Stimulated activated CD4-positive, alpha-beta T cell treated with anti-CD3 and anti-CD28 coated beads, Interleukin-15, amount 100 ng/mL, for 1 hour (primary cell): ENCODE measurements at places on chromosomes 11 and 22.
A peak's percentile ranks its signal among the peaks of the same experiment; 100 is the strongest.

DNA sequence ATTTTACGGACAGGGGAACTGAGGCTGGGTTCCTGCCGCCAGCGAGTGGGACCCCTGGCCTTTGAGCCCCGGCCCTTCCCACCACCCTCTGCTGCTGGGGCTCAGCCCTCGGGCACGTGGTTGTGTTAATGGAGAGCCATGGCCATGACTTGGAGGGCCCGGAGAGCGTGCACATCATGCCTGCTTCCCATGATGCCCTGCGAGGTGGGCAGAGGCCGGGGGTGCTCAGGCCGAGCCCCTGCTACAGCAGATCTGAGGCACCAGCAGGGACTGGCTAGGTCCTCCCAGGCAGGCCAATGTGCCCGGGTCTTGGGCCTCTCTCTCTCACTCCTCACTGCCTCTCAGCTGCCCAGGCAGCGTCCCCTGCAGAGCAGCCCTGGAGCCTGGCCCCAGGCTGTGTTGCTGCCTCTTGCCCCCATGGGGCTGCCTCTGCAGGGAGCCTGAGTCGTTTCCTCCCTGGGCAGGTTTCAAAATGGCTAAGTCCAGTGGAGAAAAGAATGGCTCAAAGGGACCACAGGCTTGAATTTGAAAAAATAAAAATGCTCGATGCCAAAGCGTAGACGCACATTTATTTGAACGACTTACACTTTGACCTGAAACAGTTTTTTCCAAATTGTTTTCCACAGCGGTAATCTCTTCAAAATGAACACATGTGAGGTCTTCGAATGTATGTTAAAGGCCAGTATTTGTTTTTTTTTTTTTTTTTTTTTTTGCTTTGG lies 72.6 kb upstream of the CLDN5 start:
- no peak for DNase-seq

- DNase-seq: no peak
Measured at GRCh38 chr11:102121329-102121728, 11.1 kb downstream of the YAP1 start.

DNA sequence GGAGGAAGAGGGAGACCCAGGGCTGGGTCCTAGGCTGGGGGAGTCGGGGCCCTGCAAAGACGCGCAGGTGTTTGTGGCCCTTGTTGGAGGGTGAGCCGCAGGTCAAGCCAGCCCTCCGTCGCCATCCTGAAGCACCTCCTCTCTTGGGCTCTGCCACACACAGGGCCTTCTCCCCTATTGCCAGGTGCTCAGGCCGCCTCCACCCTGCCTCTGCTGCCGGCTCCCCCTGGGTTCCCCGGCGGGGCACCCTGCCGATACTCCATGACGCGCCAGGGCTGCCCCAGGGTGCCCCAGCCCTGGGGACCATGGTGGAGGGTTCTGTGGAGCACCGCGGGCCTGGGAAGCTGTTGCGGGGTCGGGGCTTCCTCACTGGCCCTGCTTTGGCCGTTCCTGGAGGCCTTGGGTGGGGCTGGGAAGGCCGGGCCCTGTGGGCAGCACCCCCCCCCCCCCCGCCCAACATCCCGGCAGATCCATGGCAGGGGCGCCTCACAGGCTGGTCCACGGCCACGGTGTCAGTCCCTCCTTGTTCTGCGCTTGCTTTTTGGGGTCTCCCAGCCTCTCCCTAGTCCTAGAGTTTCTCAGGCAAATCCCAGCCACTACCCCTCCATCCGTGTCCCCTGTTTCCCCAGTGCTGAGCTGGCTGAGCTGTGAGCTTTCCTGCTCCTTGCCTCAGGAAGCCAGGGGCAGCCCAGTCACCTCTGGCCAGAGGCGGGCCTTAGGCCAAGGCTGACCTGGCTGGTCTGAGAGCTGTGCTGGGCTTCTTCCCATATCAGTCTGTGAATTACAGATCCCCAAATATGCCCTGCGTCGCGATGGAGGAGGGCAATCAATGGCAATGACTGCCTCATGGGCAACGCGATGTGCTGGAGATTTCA lies 2.3 kb upstream of the ADORA2A start:
- DNase-seq: no peak

- DNase-seq: no peak
Measured at GRCh38 chr11:43278193-43278956, 33.4 kb upstream of the API5 start.

GRCh38 chr11:108790501-108791299 lies 125.8 kb downstream of the DDX10 start:
- DNase-seq: no peak

GRCh38 chr11:66126808-66127555 lies 56.9 kb downstream of the PACS1 start:
- peak; percentile 18 for DNase-seq

DNA sequence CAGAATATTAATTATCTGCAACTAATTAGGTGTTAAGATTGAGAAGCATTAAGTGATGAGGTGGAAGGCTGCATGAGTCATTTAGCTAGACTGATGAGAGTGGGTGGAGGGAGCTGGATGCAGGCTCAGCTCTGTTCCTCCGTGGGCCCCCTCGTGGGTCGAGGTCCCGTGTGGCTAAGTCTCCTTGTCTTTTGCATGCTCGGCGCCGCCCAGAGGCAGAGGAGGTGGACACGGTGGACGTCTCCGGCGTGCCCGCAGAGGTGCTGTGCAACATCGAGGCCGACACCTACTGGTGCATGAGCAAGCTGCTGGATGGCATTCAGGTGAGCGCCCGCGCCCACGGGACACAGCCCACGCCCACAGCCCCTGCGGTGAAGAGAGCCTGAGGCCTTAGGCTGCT lies 211.6 kb downstream of the TBC1D22A start:
- DNase-seq: no peak

- DNase-seq: no peak
Measured at GRCh38 chr11:45182902-45183301, 36.5 kb downstream of the PRDM11 start.

- DNase-seq: no peak
Measured at GRCh38 chr22:50516068-50516467, 8.0 kb downstream of the NCAPH2 start.

GRCh38 chr11:96324912-96325311 lies 18.1 kb downstream of the MAML2 start:
- no peak for DNase-seq

DNA sequence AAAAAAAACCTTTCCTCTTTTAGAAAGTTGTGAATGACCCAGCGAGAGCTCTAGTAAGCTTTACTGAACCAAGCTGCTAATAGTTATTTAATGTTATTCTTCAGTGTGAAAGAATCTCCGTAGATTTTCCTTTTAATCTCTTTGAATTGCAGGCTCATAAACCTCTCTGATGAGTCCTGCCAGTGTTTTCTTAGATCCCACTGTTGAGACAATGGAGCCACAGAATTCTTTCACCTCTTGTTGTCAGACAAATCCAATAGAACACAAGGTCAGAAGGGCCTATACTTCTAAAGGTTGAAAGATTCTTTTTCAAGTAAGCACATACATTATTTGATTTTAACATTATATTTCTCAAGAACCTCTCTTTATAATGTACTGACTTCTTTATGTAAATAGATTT lies 52.2 kb downstream of the DNAJC24 start:
- no peak for DNase-seq

- DNase-seq: no peak
Measured at GRCh38 chr22:36938028-36938425, 24.6 kb downstream of the CSF2RB start.

DNA sequence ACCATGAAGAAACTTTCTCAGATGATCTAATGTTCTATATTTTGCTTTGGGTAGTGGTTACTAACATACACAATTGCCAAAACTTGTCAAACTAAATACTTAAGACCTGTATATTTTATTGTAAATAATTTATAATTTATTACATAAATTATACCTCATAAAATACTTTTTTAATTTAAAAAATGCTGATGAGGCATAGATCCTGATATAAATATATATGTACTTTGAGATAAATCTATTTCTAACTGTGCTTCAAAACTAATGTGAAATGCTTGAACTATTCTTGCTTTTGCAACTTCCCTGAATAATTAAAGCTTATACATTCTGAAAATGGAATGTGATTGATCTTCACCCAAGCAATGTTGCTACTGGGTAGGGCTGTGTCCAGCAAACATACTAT lies 568.8 kb downstream of the INSC start:
- DNase-seq: no peak

DNA sequence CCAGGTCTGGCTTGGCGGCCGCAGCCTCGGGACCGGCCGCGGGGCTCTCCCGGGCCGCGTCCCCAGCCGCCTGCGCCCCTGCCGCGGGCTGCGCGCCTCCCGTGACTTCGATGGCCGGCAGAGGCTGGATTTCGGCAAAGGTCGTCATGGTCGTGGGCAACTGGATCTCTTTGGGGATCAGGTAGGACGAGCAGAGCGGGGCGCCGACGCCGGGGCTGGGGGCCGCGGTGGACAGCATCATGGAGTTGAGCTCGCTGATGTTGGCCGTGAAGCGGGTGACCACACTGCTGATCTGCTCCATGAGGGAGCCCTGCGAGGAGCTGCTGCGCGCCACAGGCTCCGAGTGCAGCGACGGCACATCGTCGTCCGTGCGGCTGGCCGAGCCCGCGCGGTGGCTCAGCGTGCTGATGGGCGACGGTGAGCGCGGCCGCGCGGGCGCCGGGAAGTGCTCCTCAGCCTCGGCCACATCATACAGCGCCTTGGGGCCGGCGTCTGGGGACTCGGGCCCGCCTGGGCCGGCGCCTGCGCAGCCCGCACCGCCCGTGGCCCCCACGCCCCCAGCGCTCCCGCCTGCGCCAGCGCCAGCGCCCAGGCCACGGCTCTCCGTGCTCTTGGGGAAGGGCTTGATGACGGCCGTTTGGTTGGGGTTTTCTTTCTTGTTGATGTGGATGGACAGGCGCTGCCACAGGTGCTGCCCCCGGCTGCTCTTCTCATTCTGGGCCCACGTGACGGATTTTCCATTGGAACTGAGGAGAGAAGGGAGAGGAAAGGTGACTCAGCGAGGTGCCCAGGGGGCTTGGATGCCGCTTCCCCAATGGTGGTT lies 171.4 kb upstream of the CTSC start:
- no peak for DNase-seq

DNA sequence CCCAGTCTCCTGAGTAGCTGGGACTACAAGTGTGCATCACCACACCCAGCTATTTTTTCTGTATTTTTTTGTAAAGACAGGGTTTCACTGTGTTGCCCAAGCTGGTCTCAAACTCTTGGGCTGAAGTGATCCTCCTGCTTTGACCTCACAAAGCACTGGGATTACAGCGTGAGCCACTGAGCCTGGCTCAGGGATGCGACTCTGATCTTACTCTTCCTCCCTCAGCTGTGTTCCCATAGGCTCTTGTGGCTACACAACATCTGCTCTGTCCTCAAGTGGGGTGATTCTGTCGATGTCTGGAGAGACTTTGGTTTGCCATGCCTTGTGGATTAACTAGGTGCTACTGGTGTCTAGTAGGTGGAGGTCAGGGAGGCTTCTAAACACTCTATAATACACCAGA lies 127.0 kb upstream of the SERPIND1 start:
- DNase-seq: no peak

DNA sequence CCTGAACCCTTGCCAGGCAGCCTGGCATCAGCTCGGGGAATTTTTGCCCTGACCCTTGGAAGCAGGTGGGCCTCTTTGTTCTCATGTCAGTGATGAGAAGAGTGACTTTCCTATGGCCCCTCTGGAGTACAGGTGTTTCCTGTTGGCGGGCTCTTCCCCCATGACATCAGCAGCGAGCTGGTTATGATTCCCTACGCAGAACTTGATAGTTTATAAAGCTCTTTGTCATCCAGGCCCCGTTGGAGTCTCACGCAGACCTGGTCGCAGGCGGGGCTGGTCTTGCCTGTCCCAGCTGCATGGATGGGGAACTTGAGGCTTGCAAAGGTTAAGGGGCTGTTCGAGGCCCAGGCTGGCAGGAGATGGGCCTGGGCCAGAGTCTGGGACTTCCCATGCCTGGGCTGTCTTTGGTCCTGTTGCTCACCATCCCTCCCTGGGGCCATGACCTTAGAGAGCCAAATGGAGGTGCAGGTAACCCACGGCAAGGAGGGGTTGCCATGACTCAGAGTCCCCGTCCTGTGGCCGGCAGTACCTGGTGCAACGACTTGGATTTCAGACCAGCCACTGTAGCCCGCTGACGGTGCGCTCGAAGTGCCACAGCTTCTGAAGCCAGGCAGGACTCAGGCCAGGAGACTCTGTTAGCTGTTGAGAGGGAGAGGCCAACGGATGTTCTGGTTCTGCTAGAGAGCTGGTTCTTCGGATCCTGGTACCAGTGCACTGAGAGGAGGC lies 45.9 kb upstream of the PPP6R3 start:
- DNase-seq: no peak

- no peak for DNase-seq
Measured at GRCh38 chr22:37324340-37325038, 42.2 kb downstream of the CYTH4 start.

DNA sequence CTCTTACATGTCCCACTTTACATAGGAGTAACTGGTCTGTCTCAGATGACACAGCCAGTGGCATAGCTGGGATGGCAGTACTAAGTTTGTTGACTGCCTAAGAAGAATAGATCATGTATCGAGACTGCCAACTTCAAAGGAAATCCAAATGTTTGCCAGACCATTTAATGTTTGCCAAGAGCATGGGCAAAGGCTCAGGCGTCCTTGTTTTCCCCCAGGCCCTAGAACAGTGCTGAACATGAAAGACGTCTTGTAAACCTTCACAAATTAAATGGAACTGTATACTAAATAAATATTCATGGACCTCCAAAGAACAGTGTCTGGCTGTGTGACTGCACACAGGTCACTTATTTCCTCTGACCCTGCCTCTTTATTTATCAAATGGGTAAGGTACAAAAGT lies 234.7 kb upstream of the CCDC90B start:
- no peak for DNase-seq

DNA sequence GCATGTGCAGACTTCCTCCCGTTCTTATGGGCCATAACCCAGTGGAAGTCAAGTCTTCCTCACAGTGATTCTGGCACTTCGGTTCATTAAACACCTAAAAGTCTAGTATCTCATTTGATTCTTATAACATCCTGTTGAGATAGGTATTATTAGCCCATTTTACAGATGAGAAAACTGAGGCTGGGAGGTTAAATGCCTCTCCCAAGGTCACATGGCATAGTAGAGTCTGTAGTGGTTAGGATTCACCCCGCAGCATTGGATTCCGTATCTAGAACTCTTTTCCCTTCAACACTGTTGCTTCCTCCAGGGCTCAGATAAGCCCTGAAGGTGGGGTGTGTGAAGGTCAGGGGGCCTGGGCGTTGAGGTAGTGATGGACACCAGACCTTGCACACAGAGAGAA lies 3.4 kb downstream of the GPHA2 start:
- DNase-seq: no peak

DNA sequence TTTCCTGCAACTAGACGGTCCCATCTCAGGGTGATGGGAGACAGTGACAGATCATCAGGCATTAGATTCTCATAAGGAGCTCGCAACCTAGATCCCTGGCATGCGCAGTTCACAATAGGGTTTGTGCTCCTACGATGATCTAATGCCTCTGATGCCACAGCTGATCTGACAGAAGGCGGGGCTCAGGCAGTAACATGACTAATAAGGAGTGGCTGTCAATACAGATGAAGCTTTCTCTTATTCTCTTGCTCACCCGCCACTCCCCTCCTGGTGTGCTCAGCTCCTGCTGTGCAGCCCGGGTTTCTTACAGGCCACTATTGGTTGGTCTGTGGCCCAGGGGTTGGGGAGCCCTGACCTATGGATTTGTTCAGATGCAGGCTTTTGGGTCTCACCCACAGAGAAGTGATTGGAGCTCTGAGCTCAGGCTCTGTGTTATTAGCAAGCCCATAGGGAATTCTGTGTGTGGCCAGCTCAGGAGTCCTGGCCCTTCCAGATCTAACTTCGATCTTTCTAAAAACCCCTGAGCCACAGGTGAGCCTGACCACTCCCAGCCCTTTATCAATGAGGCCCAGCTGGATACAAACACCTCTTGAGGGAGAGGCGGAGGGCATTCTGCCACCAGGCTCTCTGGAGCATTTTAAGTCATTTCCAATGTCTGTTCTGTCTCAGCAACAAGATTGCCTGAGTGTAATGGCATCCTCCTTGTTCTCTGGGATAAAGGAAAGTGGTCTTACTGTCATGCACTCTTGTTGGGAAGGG lies 351.8 kb downstream of the BUD13 start:
- no peak for DNase-seq
